ENCODE measurements at places on chromosomes 4 and X.
A peak's percentile ranks its signal among the peaks of the same experiment; 100 is the strongest.

GRCh38 chr4:113955948-113956347 is 23.5 kb downstream of the ARSJ start:
- H3K27me3 ChIP-seq = peaks cover 20% of the 10 kb centered on the region
- no peak overlapping the region for H3K4me3 ChIP-seq
- H3K4me1 ChIP-seq = no peaks in the 10 kb centered on the region
- no peak for DNase-seq
- no peaks in the 10 kb centered on the region for H3K36me3 ChIP-seq

GRCh38 chrX:64395568-64395929 is 297 bp upstream of the MTMR8 start:
- H3K4me1 ChIP-seq = peaks cover 4% of the 10 kb centered on the region
- H3K4me3 ChIP-seq = peak overlapping the region; percentile 97
- no peak overlapping the region for H3K27ac ChIP-seq
- H3K27me3 ChIP-seq = no peaks in the 10 kb centered on the region
- no peak for DNase-seq

DNA sequence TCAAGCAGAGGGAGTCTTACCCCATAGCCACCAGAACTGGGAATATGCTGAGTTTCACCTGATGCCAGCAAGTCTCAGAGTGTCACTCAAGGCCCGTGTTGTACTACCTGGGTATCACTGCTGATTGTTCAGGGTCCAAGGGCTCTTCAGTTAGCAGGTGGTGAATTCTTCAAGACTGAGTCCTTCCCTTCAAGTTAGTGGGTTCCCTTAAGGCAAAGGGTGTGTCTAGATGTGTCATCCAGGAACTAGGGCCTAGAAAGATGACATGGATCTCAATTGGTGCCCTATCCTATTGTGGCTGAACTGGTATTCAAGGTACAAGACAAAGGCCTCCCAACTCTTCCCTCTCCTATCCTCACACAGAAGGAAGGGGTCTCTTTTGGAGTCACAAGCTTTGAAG is 159.9 kb upstream of the DIPK2B start:
- H3K4me3 ChIP-seq = no peak overlapping the region
- H3K36me3 ChIP-seq = no peaks in the 10 kb centered on the region
- peaks cover 9% of the 10 kb centered on the region for H3K27me3 ChIP-seq
- H3K4me1 ChIP-seq = no peaks in the 10 kb centered on the region

DNA sequence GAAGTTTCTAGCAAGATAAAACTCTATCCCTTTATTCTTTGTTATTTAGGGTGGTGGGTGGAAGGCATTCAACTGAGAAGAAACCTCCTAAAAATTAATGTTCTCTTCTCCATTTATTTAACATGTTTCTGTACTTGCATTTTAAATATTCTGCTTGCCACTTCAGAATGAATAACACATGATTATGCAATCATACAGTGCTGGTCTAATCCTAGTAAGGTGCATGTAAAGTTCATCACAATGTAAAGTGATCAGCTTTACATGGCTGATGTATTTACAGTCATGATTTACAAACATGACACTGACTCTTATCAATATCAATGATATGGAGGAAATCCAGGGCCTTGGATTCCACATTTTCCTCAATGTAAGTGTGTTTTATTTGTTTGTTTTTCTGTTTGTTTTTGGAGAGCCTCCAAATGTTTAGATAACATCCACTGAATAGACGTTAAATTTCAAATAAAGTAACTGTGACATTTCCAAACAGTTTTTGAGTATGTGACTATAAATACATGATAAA is 342.1 kb upstream of the CTSO start:
- no peak overlapping the region for H3K4me3 ChIP-seq
- DNase-seq = no peak
- no peaks in the 10 kb centered on the region for H3K27me3 ChIP-seq
- no peaks in the 10 kb centered on the region for H3K4me1 ChIP-seq

Measured in stimulated activated naive B cell treated with anti-CD40 and anti-IgM and Interleukin-4, amounts not matched to agents 10 μg/mL and 1 μg/mL and 100 μg/mL, for 72 hours (primary cell).